ENCODE measurements at places on chromosomes 7 and 10.

GRCh38 chr10:119652361-119652730 is 1.2 kb downstream of the BAG3 start:
- DNase-seq = peak; percentile 63

- no peak for DNase-seq
Observed at GRCh38 chr7:84535580-84536270, 341.1 kb upstream of the SEMA3A start.

DNA sequence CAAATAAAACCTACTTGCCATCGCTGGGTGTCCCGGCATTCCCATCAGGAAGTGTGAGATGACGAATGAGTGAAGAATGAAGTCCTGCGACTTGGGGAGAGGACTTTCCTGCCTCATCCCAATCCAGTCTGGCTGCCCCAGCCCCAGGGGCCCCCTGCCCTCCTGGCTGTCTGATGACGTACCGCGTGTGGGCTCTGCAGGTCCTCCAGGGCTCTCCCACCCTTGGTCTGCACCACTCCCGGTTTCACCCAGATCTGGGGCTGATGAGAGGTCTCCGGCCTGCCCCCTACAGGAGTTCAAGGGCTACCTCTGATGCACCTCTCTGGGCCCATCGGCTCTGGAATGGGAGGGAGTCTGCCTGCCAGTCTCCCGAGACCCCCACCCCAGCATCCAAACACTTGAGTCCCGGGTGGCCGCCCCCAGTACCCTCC is 9.8 kb downstream of the ATP6V1F start:
- no peak for DNase-seq

DNA sequence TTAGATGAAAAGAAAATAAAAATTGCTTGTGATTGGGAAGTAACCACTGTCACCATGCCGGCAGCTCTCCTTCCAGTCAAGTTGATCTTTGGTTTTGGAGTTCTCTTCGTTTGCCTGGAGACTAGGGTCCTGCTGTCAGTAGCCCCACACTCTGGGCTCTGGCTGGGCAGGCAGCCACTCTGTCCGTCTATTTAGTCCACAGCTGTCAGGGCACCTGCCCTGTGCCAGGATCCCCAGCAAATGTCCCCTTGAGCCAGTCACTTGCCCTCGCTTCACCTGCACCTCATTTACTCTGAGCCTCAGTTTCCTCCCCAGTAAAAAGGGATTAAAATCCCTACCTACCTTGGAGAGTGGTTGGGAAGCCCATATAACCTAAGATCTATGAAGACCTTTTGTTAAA is 55.5 kb downstream of the PAX2 start:
- no peak for DNase-seq

- no peak for DNase-seq
Observed at GRCh38 chr7:107499731-107500130, 29.9 kb downstream of the GPR22 start.

DNA sequence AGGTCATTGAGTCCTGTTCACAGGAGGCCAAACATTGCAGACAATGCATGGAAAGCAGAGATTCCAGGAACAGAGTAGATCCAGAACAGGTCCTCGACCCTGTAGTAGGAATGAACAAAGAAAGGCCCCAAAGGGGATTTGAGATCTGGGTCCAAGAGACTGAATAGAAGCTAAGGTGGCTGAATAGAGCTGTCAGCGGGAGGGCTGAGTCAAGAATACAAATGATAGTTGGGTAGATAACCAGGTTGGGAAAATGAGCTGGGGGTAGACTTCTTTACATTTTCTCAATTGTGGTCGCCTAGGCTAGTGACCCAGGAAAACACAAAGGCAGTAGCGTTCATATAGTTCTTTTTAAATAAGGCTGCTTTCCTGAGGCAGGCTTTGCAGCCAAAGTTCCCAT is 103.4 kb upstream of the ELMO1 start:
- DNase-seq = no peak

DNA sequence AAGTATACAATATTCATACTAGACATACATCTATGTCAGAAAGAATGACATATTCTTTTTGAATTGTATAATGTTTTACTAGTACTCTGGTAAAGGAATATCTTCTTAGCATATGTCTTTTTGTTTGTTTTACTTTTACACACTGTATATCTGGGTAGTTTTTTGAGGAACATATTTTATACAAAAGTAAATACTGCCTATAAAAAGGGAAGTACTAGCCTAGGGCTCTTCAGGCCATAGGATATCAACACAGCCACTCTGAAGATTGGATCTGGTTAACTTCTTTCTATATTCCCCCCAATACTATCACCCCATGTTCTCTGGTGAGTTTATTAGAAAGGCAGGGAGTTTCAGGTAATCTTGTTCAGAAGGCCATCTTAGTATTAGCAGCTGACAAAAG is 134.6 kb downstream of the ZNF438 start:
- no peak for DNase-seq

DNA sequence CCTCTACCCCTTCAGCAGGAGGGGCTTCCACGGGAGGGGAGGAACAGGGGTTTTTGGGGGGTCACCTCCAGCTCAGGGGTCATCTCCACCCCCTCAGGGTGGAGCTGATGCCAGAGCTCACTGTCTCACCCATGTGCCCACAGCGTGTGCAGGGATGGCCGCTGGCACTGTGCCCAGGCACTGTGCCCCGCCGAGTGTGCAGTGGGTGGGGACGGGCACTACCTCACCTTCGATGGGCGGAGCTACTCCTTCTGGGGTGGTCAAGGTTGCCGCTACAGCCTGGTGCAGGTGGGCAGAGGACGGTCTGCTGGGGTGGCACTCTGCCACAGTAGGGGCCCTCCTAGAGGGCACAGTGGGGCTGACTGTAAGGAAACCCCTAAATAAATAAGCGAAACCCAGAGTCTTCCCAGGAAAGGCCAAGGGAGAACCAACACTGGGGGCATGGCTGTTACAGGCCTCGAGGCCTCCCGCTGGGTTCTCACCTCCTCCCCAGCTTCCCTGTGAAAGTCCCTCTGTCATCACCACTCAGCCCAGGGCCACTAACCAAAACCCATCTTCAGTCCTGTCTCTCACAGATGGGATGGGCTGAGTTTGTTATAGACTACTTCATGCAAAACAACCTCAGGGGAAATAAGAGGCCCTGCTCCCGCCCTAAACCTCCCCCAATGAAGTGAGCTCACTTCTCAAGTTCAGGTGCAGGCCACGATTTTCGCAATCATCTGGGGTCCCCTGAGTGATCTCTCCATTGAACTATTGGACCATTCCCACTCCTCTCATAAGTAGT is 7.4 kb upstream of the ZNF467 start:
- DNase-seq = no peak

DNA sequence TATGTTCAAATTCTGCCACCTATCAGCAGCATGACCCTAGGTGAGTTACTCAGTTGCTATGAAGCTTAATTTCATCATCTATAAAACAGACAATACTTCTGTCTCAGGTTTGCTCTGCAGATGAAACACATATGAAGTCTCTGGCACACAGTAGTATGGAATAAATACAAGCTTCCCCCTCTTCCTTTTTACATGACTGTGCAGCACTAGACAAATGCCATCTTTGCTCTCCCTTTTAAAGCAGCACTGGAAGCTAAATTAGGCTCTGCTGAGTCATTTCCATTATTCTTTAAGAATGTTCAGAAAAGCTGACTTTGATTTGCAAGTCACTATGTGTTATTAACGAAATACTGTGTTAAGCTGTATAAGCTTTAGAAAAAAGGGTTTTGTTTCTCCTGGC is 40.7 kb upstream of the ANAPC16 start:
- DNase-seq = no peak

GRCh38 chr7:35734001-35734483 is 39.1 kb upstream of the HERPUD2 start:
- DNase-seq = no peak

DNA sequence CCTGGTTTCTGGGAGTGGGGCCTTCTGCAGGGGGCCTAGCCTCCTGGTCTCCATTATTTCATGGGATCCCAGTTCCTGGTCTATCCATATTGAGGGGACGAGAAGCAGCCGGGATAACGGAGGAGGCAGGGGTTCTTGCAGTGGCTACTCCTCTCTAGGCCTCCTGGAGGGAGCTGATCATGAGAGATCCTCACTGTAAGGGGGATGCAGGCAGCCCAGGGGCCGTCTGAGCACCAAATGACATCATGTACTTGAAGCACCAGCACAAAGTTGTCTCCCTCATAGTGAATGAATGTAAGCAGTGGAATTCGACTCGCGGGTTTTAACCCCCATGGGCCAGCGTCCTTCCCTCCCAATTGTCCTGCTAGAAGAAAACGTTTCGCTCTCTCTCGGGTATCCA is 964 bp upstream of the ADCY1 start:
- no peak for DNase-seq

- no peak for DNase-seq
Observed at GRCh38 chr10:64067859-64068258, 546.7 kb downstream of the REEP3 start.

DNA sequence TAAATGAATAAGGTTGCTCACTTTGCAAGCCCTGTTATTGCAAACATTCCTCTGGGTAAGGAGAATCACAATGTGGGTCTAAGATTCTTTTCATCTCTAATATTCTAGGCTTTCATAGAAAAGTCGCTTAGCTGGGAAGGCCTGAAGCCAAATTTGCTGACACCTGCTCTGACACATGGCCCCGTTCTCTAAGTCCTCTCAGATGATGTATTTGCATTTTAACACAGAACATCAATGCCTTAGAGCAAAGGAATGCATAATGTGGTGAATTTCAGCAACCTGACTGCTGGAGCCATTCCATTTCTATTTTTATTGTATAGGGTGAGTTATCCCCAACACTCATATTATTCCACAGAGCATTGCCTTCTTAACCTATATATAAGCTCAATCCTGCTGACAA is 682.1 kb upstream of the NRP1 start:
- no peak for DNase-seq

- DNase-seq = no peak
Observed at GRCh38 chr7:25384788-25385505, 156.7 kb upstream of the NPVF start.

GRCh38 chr7:32400676-32401075 is 89.5 kb downstream of the LSM5 start:
- DNase-seq = no peak

- DNase-seq = peak; percentile 21
Observed at GRCh38 chr7:112538726-112539255, 58.0 kb downstream of the LSMEM1 start.

GRCh38 chr7:46746695-46747687 is 825.9 kb upstream of the IGFBP3 start:
- no peak for DNase-seq

DNA sequence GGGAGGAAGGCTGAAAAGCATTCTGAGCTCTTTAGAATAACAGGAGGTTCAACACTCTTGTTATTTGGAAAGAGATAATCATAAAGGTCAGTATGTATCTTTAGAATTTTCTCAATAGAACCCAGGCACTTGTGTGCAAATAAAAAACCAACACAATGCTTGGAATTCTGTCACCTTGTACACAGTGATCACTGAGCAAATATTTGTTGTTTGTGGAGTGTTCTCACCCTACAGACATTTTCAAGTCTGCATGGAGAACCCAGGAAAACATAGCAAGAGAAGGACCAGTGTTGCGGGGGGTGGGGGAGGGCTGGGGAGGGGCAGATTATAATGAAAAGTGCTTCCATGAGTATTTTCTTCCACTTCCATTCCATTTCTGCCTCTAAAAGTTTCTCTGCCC is 87.4 kb downstream of the FAM107B start:
- no peak for DNase-seq

DNA sequence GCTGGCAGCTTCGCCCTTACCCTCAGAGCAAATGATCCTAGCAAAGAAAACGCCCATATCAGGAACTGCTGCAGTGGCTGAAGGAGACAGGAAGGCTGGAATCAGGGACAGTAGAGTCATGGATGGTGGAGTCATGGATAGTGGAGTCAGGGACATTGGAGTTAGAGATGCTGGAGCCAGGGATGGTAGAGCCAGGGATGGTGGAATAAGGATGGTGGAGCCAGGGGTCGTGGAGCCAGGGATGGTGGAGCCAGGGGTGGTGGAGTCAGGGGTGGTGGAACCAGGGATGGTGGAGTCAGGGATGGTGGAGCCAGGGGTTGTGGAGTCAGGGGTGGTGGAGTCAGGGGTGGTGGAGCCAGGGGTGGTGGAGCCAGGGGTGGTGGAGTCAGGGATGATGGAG is 31.3 kb downstream of the C10orf105 start:
- DNase-seq = no peak

DNA sequence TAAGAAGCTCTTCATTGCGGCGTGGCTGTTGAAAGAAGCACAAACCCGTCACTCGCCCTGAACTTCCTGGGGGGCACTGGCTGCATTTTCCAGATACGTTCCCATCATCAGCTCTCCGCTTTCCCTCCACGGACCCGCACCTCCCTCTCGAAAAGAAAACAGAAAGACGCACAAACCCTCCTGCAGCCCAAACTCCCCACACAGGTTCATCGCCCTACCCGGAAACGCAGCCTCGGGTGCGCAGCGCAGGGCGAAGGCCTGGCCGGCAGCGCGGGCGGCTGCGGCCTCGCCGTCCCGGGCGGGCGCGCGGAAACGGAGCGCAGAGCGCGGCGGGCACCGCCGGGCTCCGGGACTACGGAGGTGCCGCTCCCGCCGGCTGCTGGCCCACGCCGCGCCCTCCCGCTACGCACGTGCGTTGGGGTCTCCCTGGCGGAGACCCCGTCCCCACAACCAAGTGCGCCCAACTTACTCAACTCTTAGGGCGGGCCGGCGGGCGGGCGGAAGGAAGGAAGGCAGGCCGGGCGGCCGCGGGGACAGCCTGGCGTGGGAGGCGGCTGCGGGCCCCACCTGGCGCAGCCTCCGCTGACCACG is 822 bp downstream of the ZNF800 start:
- peak; percentile 15 for DNase-seq

- no peak for DNase-seq
Observed at GRCh38 chr10:78134773-78135306, 101.2 kb downstream of the RPS24 start.

- no peak for DNase-seq
Observed at GRCh38 chr7:105268056-105268455, 120.7 kb downstream of the SRPK2 start.

GRCh38 chr7:50207251-50207564 is 97.3 kb upstream of the IKZF1 start:
- DNase-seq = no peak

DNA sequence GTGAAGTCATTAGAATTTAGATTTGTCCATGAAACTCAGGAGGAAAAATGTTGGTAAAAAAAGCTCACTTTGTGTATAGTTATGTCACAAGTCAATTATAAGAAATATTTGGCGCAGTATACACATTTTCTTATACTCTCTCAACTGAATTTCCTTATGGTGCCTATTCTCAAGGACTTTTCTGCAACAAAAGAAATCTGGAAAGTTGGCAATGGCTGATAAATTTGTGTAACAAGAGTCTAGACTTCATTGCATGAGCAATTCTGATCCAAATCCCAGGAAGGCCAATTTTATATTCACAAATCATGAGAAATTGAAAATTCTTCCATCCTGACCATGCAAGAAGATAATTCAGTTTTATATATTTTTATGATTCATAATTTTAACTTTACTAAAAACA is 35.7 kb downstream of the PPP1R3A start:
- no peak for DNase-seq

DNA sequence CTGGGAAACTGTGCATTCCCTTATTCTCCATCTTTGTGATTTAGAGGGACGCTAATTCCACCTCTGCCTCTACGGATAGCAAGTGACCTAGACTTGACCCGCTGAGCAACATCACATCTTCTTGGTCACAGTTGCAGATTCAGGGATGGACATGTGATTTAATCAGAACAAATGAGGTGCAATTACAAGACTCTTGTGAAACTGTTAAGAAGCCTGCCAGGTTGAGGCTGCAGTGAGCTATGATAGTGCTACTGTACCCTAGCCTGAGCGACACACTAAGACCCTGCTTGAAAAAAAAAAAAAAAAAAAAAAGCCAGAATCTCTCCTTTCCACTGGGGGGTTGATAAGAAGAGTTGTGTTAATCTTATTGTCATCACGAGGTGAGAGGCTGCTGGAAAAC is 14.4 kb downstream of the MPLKIP start:
- no peak for DNase-seq
